Activated naive CD8-positive, alpha-beta T cell treated with anti-CD3 and anti-CD28 coated beads for 36 hours (primary cell): ENCODE measurements at places on chromosomes 5 and 9. TPM values are rescaled to one million over a fixed set of nuclear protein-coding genes. Genes with fewer than 3 reads are reported as not detected.

DNA sequence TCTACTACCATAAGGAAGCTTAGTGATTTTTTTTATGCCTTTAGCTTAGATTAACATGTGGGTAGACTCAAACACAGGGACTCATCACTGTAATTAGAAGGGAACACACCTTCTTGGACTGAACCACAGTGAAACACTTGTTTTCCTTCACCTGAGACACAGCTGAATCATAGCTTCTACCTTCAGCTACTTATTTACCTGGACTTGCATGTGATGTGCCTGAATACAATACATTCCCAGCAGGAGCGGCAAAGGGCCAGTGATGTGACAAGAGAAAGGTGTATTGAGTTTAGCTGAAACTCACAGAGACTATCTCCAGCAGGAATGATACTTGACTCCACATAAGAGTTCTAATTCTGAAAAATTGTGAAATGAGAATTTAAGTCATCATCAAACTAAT is 37.8 kb downstream of the GRAMD2B start:
- H3K4me1 ChIP-seq: peaks cover 16% of the 10 kb centered on the region
- H3K36me3 ChIP-seq: peaks cover 8% of the 10 kb centered on the region
- no peak overlapping the region for H3K27ac ChIP-seq
- H3K4me3 ChIP-seq: no peak overlapping the region
- no peak for DNase-seq
- H3K27me3 ChIP-seq: no peaks in the 10 kb centered on the region

DNA sequence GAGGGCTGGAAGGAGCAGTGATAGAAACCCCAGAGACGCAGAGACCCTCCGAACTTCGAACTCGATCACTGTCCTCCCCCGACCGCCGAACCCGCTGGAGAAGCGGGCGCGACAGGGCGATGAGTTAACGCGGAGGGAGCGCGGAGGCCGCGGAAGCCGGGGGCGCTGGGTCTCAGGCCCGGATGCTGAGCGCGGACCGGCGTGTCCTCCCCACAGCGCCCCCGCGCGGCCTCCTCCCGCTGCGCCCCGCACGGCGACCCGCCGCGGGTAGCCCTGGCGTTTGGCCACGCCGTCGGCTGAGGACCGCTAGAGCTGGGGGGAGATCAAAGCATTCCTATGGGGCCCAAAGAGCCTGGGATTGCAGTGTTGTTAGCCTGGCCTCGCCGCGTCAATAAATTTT is 7.7 kb upstream of the DMRT2 start:
- peaks cover 14% of the 10 kb centered on the region for H3K4me1 ChIP-seq
- H3K27ac ChIP-seq: no peak overlapping the region
- no peak overlapping the region for H3K4me3 ChIP-seq
- H3K27me3 ChIP-seq: peaks cover 85% of the 10 kb centered on the region

DNA sequence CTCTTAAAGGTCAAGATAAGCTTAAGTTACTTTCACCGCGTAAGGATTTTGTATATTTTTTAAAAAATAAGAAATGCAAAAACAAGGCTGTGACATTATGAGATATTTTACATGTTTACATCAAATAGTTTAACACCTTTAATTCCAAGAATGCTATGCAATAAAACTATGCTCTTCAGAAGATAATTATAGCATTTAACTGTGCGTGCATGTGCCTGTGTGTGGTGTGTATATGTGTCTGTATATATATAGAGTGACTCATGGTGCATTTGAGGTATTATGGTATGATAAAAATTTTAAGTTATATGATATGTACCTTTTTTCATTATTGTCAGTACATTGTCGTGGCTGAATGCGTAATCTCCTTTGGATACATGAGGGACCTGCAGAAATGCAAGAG is 539.3 kb downstream of the PDE4D start:
- no peak overlapping the region for H3K27ac ChIP-seq
- H3K4me1 ChIP-seq: peaks cover 3% of the 10 kb centered on the region
- no peak for DNase-seq
- peaks cover 14% of the 10 kb centered on the region for H3K27me3 ChIP-seq
- H3K4me3 ChIP-seq: no peak overlapping the region

GRCh38 chr9:117413346-117414219 is 1.3 kb downstream of the ASTN2 start:
- no peaks in the 10 kb centered on the region for H3K4me1 ChIP-seq
- no peak overlapping the region for H3K27ac ChIP-seq
- peaks cover 35% of the 10 kb centered on the region for H3K27me3 ChIP-seq
- DNase-seq: no peak
- H3K36me3 ChIP-seq: no peaks in the 10 kb centered on the region

GKAP1 gene
- total RNA-seq: 3.1 TPM
